Activated CD4-positive, alpha-beta memory T cell treated with anti-CD3 and anti-CD28 coated beads for 36 hours (primary cell): ENCODE measurements at places on chromosomes 2 and 18. TPM values are rescaled to one million over a fixed set of nuclear protein-coding genes. Genes with fewer than 3 reads are reported as not detected.

GRCh38 chr2:114022360-114023085, 132.6 kb downstream of the ACTR3 start:
- H3K4me3 ChIP-seq = no peak overlapping the region
- no peaks in the 10 kb centered on the region for H3K4me1 ChIP-seq
- H3K36me3 ChIP-seq = no peaks in the 10 kb centered on the region
- H3K27ac ChIP-seq = no peak overlapping the region
- peaks cover 11% of the 10 kb centered on the region for H3K27me3 ChIP-seq
- no peak for DNase-seq

DNA sequence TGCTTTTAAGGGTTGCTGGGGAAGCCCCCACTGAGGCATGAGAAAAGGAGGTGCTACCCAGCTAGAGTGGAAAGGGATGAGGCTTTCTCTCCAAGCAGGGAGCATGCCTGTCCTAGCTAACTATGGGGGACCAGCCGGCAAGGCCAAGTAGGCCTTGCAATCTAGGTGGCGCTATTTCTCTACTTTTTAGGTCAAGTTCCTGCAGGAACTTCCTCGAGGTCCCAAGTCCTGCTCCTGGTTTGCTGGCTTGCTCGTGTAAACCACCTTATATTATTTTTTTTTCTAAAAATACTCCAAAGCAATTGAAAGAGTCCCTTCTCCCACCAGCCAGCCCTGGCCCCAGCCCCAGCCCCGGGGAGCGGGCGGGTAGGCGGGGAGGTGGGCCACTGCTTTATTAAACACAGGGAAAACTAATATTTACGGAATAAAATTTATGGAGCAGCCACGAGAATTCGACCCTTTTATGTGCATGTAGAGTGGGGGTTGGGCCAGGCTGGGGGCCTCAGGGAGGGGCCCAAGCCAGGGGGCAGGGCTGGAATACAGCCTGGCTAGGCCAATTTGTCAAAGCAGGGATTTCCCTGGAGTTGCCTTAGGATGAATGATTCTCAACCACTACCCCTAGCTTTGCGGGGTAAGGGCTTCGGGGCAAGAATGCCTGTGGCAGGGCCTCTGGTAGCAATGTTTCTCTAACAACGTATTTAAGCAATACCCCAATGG, 12.8 kb upstream of the IHH start:
- H3K27ac ChIP-seq = no peak overlapping the region
- peak; percentile 25 for DNase-seq
- H3K36me3 ChIP-seq = peaks cover 8% of the 10 kb centered on the region
- H3K27me3 ChIP-seq = no peaks in the 10 kb centered on the region
- H3K4me1 ChIP-seq = no peaks in the 10 kb centered on the region

DNA sequence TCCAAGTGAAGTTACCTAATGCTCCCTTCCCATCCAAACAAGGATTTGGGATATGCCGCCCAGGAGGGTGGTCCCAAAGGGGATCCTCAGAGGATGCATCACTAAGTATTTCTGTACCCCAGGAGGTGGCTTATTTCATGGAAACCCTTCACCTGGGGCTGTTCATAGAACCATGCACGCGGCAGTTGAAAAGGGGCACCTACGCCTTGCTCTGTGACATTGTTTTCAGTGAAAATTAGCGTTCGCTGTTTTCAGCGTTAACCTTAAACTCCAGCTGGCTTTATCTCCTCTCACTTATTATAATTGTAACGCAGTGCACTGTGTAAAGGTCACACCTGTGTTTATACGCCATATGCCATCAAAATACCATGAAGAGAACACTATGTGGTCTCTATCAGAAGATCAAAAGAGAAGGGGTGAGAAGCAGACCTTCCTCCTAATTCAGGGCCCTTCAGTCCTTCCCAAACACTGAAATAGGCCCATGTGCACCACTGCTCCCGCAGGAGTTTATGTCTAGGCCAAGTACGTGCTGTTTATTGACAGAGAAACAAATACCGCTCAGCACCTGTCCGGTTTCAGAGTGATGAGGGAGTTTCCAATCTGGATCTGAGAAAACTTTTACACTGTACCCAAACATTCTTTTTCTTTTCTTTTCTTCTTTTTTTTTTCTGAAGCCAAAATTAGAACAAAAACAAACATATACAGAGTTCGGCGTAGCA, 162.1 kb downstream of the BCL2 start:
- H3K27ac ChIP-seq = peak overlapping the region; percentile 98
- peak overlapping the region; percentile 78 for H3K4me3 ChIP-seq
- peak; percentile 32 for DNase-seq
- H3K36me3 ChIP-seq = peaks cover 10% of the 10 kb centered on the region
- H3K4me1 ChIP-seq = peaks cover 99% of the 10 kb centered on the region
- no peaks in the 10 kb centered on the region for H3K27me3 ChIP-seq

GRCh38 chr18:2857491-2858131, 10.8 kb downstream of the EMILIN2 start:
- peaks cover 2% of the 10 kb centered on the region for H3K27me3 ChIP-seq
- no peak for DNase-seq
- peaks cover 10% of the 10 kb centered on the region for H3K4me1 ChIP-seq
- no peak overlapping the region for H3K4me3 ChIP-seq

GRCh38 chr2:134080386-134081089, 173.3 kb upstream of the MGAT5 start:
- no peaks in the 10 kb centered on the region for H3K27me3 ChIP-seq
- no peak overlapping the region for H3K4me3 ChIP-seq
- H3K27ac ChIP-seq = no peak overlapping the region
- no peaks in the 10 kb centered on the region for H3K36me3 ChIP-seq
- no peak for DNase-seq

TMEM169 gene
- 2.7 TPM for total RNA-seq
